Activated naive CD4-positive, alpha-beta T cell (primary cell): ENCODE measurements at places on chromosomes 5 and 9.

- no peak for DNase-seq
Observed at GRCh38 chr5:12999667-13000066, 944.8 kb downstream of the DNAH5 start.

DNA sequence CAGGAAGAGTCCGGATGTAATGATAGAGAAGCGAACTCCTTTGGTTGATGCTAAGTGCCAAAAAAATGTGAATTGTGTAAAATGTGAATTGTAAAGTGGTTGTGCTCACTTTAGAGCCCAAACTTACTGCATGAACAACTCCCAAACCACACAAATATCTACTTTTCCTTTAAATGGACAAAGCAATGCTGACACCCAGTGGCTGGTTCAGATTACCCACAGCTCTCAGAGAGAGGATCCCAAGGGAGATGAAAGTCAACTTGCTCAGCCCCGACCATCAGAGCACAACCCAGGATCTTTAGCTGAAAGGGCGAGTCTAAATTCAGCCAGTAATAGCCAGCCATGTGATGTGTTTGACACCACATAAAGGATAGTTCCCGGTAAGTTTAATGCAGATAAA lies 133.7 kb downstream of the NMUR2 start:
- no peak for DNase-seq

- no peak for DNase-seq
Observed at GRCh38 chr5:36073595-36074216, 7.0 kb upstream of the UGT3A2 start.

DNA sequence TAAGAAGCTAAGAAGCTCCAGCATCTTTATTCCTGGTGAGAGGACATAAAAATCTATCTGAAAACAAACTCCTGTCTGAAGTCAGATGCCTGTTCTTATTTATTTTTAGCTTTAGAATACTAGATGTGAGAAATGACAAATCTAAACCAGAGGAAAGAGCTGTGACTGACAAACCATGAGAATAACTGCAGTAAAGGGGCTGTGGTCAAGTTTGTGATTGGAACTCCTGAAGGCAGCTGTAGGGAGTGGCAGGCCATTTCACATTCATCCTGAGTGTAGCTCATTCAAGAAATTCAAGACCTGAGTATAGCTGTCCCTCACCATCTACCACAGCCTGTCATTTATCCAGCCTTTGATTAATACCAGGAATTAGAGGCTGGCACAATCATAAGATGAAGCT lies 718.8 kb downstream of the BRINP1 start:
- no peak for DNase-seq

DNA sequence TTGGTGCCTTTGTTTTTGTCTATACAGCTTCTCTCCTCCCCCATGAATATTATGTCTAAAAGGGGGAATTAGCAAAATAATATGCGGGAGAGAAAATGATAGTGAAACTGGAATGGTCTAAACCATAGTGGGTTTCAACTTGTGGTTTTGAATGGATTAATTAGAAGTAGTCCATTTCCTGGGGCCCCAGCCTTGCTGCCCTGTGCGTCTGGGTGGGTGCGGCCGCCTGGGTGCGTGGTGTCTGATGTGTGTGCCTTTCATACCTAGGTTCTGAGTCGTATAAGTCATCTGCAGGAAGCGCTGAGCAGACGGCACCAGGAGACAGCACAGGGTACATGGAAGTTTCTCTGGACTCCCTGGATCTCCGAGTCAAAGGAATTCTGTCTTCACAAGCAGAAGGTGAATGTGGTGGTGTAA lies 120.0 kb upstream of the CACNA1B start:
- DNase-seq = no peak
